ENCODE measurements at places on chromosomes 12 and 14. TPM values are rescaled to one million over a fixed set of nuclear protein-coding genes. Genes with fewer than 3 reads are reported as not detected.

GRCh38 chr12:119684711-119685369 lies 16.9 kb downstream of the PRKAB1 start:
- no peaks in the 10 kb centered on the region for H3K27me3 ChIP-seq
- H3K27ac ChIP-seq: no peak overlapping the region
- no peaks in the 10 kb centered on the region for H3K4me1 ChIP-seq
- H3K4me3 ChIP-seq: no peak overlapping the region
- peaks cover 50% of the 10 kb centered on the region for H3K36me3 ChIP-seq

GRCh38 chr12:16607906-16608775 lies 2.2 kb upstream of the LMO3 start:
- no peak for DNase-seq
- no peaks in the 10 kb centered on the region for H3K4me1 ChIP-seq
- H3K27ac ChIP-seq: no peak overlapping the region
- no peaks in the 10 kb centered on the region for H3K36me3 ChIP-seq
- H3K27me3 ChIP-seq: no peaks in the 10 kb centered on the region

DNA sequence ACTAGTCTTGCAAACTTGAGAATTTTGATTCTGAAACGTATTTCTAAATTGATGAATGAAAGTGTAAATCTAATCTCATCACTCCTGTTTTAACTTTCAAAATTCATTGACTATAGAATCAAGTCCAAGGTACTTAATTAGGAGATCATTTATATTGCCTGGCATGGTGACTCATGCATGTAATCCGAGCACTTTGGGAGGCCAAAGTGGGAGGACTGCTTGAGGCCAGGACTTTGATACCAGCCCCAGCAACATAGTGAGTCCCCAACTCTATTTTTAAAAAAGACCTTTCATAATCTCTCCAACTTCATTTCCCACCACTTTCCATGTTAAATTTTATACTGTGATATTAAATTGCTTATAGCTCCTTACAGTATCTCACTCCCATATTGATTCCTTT lies 3.0 kb upstream of the MIPOL1 start:
- no peak overlapping the region for H3K4me3 ChIP-seq
- H3K36me3 ChIP-seq: no peaks in the 10 kb centered on the region
- H3K4me1 ChIP-seq: no peaks in the 10 kb centered on the region
- no peak for DNase-seq
- H3K27ac ChIP-seq: no peak overlapping the region

DNA sequence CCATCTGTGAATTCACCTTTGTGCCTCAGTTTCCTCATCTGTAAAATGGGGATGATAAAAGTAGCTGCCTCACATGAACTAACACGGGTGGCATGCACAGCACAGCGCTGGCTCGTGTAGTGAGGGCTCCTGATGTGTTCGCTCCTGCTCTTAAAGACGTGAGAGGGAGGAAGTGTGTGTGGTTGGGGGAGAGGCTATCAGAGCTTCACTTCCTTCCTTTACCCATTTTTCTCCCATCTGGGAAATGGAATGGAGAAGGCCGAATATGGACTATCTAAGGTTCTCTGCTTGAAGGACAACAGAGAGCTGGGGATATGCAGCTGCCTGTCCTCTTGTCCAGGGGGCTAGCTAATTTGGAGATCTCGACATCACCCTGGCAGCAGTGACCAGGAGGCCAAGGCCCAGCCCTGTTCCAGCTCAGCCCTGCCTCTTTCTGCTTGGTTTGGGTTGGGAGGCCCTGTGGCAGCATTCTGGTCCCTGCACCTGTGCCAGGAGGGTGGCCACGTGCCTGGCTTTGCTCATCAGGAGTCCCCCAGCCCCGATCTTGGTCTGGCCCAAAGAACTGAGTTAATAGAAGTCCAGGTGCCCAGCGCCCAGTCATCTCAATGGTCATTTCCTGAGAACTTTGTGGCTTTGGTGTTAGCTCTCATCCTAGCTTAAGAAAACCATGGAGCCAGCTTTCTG lies 44.5 kb upstream of the ESRRB start:
- no peaks in the 10 kb centered on the region for H3K27me3 ChIP-seq
- H3K27ac ChIP-seq: no peak overlapping the region
- H3K4me3 ChIP-seq: no peak overlapping the region
- no peaks in the 10 kb centered on the region for H3K4me1 ChIP-seq

DNA sequence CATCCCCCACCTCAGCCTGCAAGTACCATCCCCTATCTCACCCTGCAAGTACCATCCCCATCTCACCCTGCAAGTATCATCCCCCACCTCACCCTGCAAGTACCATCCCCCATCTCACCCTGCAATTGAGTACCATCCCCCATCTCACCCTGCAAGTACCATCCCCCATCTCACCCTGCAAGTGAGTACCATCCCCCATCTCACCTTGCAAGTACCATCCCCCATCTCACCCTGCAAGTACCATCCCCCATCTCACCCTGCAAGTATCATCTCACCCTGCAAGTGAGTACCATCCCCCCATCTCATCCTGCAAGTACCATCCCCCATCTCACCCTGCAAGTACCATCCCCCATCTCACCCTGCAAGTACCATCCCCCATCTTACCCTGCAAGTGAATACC lies 45.0 kb downstream of the ZC3H14 start:
- H3K4me3 ChIP-seq: no peak overlapping the region
- no peak for DNase-seq
- H3K27me3 ChIP-seq: no peaks in the 10 kb centered on the region
- H3K36me3 ChIP-seq: peaks cover 86% of the 10 kb centered on the region
- no peaks in the 10 kb centered on the region for H3K4me1 ChIP-seq
- H3K27ac ChIP-seq: no peak overlapping the region

- no peaks in the 10 kb centered on the region for H3K4me1 ChIP-seq
- H3K27me3 ChIP-seq: no peaks in the 10 kb centered on the region
- no peak overlapping the region for H3K4me3 ChIP-seq
- no peak overlapping the region for H3K27ac ChIP-seq
- DNase-seq: peak; percentile 14
These were observed 124.8 kb upstream of the WSCD2 start for GRCh38 chr12:108004319-108004718.

DNA sequence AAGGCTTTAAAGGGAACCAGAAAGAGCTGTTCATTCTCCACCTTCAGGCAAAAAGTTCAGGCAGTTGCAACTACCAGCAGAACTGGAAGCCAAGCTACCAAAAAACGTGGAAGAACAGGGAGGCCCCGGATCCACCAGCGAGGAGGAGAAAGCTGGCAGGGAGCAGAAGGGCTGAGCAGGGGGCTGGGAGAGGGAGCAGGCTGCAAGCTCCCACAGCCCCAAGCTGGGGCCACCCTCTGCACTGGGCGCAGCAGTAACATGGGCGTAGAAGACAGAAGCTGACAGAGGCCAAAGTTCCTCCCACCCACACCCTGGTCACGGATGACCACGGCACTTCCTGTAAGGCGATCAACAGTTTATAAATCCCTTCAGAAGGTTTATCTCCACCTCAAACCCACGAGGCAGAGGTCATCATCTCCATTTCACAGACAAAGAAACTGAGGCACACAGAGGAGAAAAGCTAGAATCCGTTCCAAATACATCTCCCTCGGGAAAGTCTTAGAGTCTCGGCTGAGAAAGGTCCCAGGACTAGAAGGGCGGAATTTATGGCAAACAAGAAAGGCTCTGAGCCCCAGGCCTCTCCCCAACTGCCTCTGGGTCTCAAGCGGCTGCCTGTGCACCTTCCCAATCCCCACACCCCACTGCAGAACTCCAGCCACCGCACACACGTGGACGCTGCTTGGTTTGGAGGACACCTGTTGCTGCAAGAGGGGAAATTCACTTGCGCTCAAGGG lies 1.8 kb downstream of the CCDC85C start:
- H3K27me3 ChIP-seq: no peaks in the 10 kb centered on the region
- H3K27ac ChIP-seq: no peak overlapping the region
- no peak for DNase-seq
- no peaks in the 10 kb centered on the region for H3K36me3 ChIP-seq
- H3K4me1 ChIP-seq: peaks cover 36% of the 10 kb centered on the region

DNA sequence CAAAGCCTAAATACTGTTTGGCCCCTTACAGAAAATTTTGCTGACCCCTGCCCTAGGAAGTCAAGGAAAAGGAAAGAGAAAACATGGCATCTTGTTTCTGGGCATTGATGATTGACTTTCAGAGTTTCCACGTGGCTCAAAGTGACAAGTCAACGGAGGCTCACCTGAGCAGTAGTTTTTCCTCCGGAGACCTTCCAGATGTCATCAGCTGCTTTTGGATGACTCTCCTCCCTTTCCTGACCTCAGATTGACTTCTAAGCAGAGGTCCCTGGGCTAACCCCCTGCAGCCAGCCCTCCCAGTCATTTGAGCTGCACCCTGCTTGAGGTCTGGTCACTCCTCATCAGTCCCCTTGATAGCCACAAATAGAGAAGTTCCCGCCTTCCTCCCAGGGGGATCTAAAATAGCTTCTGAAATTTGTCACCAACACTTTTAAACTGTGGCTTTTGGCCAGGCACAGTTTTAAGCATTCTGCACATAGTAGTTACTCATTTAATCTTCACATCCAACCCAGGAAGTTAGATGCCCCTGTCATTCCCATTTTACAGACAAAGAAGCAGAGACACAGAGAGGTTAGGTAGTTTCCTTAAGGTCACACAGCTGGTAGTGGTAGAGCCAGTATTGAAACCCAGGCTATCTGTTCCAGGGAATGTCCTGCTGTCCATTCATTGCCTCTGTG lies 143.4 kb downstream of the CHST11 start:
- H3K4me3 ChIP-seq: no peak overlapping the region
- H3K36me3 ChIP-seq: peaks cover 14% of the 10 kb centered on the region
- no peaks in the 10 kb centered on the region for H3K27me3 ChIP-seq

Gene TCL1B
- not detected for polyA plus RNA-seq

All from K562 (cell line).